Tibial artery (tissue), 4 donors: ENCODE measurements at places on chromosomes 6 and 20.

DNA sequence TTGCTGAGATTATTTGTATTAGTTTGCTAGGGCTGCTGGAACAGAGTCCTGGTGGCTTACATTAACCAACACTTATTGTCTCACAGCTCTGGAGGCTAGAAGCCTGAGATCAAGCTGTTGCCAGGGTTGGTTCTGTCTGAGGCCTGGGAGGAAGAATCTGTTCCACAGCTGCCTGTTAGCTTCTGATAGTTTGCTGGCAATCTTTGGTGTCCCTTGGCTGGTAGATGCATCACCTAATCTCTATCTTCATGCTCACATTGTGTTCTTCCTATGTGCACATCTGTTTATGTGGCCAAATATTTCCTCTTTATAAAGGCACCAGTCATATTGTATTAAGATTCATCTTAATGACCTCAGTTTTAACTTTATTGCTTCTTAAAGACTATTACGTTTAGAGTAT, 19.5 kb downstream of the SF3B5 start:
- no peak overlapping the region for H3K27ac ChIP-seq
- H3K4me1 ChIP-seq, result no peaks in the 10 kb centered on the region
- no peak overlapping the region for H3K4me3 ChIP-seq

GRCh38 chr20:8527998-8528723, 396.1 kb downstream of the PLCB1 start:
- H3K4me3 ChIP-seq, result no peak overlapping the region
- DNase-seq, result no peak
- H3K36me3 ChIP-seq, result no peaks in the 10 kb centered on the region

DNA sequence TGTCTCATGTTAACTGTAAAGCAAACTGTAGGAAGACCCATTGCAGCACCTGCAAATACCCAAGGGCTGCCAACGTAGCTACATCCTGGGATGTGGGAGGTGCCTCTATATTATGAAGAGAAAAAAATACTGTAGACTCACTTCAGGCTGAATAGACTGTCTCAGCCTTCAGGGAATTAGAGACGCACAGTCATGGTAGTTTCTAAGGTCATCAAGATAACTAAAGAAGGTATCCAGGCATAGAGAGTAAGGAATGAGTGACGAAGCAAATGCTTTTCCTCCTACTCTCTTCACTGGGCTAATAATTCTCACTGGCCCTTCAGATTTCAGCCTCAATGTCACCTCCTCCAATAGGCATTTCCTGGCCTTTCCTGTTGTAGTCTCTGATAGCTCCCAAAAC, 121.6 kb upstream of the ECI2 start:
- no peak overlapping the region for H3K4me3 ChIP-seq
- H3K27ac ChIP-seq, result no peak overlapping the region
- no peaks in the 10 kb centered on the region for H3K27me3 ChIP-seq
- DNase-seq, result no peak
- H3K4me1 ChIP-seq, result no peaks in the 10 kb centered on the region

DNA sequence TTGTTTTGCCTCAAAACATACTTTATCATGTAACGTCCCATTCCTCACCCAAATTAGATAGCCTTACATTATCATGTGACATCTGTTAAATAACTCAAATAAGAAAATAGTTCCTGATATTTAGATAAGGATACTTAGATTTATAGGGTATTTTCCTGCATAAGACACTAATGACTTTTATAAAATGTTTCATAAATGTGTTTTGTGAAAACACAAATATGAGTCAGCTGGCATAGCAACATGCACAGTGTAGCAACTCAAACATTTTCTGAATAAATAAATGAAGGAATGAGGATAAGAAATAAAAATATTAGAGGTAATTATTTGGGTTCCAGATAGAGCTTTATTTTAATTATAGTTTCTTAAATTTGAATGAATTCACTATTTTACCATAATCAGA, 460.4 kb upstream of the PLCB4 start:
- no peak for DNase-seq
- H3K4me1 ChIP-seq, result no peaks in the 10 kb centered on the region

- H3K27ac ChIP-seq, result no peak overlapping the region
- no peak for DNase-seq
- no peaks in the 10 kb centered on the region for H3K36me3 ChIP-seq
- no peaks in the 10 kb centered on the region for H3K27me3 ChIP-seq
- no peak overlapping the region for H3K4me3 ChIP-seq
Observed at GRCh38 chr6:140879946-140880345, 1252.8 kb upstream of the GJE1 start.

GRCh38 chr20:4951299-4951698, 50.0 kb downstream of the SLC23A2 start:
- H3K27ac ChIP-seq, result peak overlapping the region; percentile 64
- peaks cover 31% of the 10 kb centered on the region for H3K4me1 ChIP-seq
- no peaks in the 10 kb centered on the region for H3K36me3 ChIP-seq
- DNase-seq, result no peak
- H3K27me3 ChIP-seq, result no peaks in the 10 kb centered on the region
- H3K4me3 ChIP-seq, result no peak overlapping the region

GRCh38 chr6:147561726-147562125, 53.2 kb downstream of the SAMD5 start:
- no peak for DNase-seq
- H3K27me3 ChIP-seq, result no peaks in the 10 kb centered on the region
- H3K36me3 ChIP-seq, result no peaks in the 10 kb centered on the region
- H3K4me3 ChIP-seq, result no peak overlapping the region

GRCh38 chr6:26225848-26226578, 138.8 kb downstream of the HFE start:
- DNase-seq, result no peak
- H3K27me3 ChIP-seq, result peaks cover 3% of the 10 kb centered on the region
- H3K4me1 ChIP-seq, result peaks cover 4% of the 10 kb centered on the region
- no peak overlapping the region for H3K27ac ChIP-seq
- H3K36me3 ChIP-seq, result peaks cover 8% of the 10 kb centered on the region
- H3K4me3 ChIP-seq, result no peak overlapping the region

GRCh38 chr6:98973571-98973970, 25.8 kb upstream of the FBXL4 start:
- no peak overlapping the region for H3K27ac ChIP-seq
- no peaks in the 10 kb centered on the region for H3K36me3 ChIP-seq
- H3K27me3 ChIP-seq, result no peaks in the 10 kb centered on the region
- no peak for DNase-seq
- H3K4me3 ChIP-seq, result no peak overlapping the region

GRCh38 chr6:144895313-144896278, 610.5 kb downstream of the UTRN start:
- DNase-seq, result no peak
- no peak overlapping the region for H3K27ac ChIP-seq
- H3K36me3 ChIP-seq, result no peaks in the 10 kb centered on the region
- H3K4me3 ChIP-seq, result no peak overlapping the region
- H3K27me3 ChIP-seq, result no peaks in the 10 kb centered on the region

DNA sequence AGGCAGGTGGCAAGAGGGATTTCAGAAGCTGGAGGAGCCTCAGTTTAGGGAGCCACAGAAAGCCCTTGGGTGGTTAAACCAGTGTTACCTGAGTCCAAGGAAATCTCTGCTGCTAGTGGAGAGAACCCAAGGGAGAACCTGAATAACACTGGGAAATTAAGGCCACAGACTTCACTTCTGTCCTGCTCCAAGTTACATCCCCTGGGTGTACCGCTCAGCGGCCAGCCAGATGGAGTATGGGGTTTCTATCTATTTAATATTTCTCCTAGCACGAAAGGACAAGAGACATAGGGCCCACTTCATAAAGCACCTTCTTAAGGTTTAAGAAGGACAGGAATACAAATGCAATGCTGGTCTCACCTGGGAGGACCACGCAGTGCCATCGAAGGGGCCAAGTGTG, 5.8 kb upstream of the CNKSR3 start:
- H3K27me3 ChIP-seq, result no peaks in the 10 kb centered on the region
- H3K4me3 ChIP-seq, result peak overlapping the region; percentile 31
- H3K4me1 ChIP-seq, result peaks cover 2% of the 10 kb centered on the region
- peak overlapping the region; percentile 30 for H3K27ac ChIP-seq
- no peak for DNase-seq

GRCh38 chr6:113623129-113623528, 234.0 kb upstream of the MARCKS start:
- H3K4me3 ChIP-seq, result no peak overlapping the region
- H3K4me1 ChIP-seq, result no peaks in the 10 kb centered on the region
- no peak for DNase-seq
- H3K27me3 ChIP-seq, result no peaks in the 10 kb centered on the region
- no peak overlapping the region for H3K27ac ChIP-seq

- H3K36me3 ChIP-seq, result no peaks in the 10 kb centered on the region
- no peak overlapping the region for H3K27ac ChIP-seq
- no peaks in the 10 kb centered on the region for H3K27me3 ChIP-seq
- H3K4me1 ChIP-seq, result no peaks in the 10 kb centered on the region
Observed at GRCh38 chr6:120872262-120872578, 462.1 kb downstream of the TBC1D32 start.

DNA sequence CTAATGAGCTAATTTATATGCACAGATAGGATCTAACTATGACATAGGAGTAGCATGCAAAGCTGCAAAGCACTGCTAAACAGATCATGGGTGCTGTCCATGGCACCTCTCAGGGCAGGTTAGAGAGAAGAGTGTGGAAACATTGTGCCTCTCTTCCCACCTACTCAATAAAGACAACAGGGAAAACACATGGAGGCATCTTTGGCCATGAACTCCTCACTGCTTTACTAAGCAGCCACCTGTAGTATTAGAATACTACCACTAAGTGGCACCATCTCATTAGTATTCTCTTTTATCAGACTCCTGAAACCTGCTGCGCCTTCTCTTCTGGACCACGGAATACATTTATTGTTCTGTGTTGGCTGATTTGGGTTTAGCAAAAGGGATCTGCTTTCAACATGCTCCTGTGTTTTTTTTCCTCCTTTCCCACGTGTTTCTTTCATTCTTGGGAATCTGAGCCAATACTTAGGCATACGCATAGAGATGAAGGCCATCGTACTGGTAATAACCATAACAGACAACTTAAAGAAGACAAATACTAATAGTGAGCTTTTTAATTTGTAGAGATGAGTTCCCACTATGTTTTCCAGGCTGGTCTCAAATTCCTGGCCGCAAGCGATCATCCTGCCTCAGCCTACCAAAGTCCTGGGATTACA, 9.4 kb upstream of the HDDC2 start:
- peaks cover 5% of the 10 kb centered on the region for H3K4me1 ChIP-seq
- no peak for DNase-seq
- H3K27ac ChIP-seq, result peak overlapping the region; percentile 72
- H3K27me3 ChIP-seq, result no peaks in the 10 kb centered on the region
- no peak overlapping the region for H3K4me3 ChIP-seq

DNA sequence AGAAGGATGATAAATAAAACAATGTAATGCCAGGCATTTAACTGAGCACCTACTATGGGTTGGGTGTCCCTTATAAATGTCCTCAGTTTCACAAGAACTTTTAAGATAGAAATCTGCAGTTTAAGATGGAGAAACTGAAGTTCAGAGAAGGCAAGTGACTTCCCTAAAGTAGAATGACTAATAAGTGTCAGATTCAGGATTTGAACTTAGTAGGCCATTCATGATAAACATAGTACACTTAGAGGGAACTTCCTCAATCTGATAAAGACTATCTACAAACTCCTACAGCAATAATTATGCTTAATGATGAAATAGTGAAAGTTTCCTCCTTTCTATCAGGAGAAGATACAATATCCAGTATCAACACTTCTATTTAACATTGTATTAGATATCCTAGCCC, 43.9 kb downstream of the NCR2 start:
- H3K36me3 ChIP-seq, result no peaks in the 10 kb centered on the region
- H3K4me3 ChIP-seq, result no peak overlapping the region
- peaks cover 16% of the 10 kb centered on the region for H3K4me1 ChIP-seq
- DNase-seq, result no peak

DNA sequence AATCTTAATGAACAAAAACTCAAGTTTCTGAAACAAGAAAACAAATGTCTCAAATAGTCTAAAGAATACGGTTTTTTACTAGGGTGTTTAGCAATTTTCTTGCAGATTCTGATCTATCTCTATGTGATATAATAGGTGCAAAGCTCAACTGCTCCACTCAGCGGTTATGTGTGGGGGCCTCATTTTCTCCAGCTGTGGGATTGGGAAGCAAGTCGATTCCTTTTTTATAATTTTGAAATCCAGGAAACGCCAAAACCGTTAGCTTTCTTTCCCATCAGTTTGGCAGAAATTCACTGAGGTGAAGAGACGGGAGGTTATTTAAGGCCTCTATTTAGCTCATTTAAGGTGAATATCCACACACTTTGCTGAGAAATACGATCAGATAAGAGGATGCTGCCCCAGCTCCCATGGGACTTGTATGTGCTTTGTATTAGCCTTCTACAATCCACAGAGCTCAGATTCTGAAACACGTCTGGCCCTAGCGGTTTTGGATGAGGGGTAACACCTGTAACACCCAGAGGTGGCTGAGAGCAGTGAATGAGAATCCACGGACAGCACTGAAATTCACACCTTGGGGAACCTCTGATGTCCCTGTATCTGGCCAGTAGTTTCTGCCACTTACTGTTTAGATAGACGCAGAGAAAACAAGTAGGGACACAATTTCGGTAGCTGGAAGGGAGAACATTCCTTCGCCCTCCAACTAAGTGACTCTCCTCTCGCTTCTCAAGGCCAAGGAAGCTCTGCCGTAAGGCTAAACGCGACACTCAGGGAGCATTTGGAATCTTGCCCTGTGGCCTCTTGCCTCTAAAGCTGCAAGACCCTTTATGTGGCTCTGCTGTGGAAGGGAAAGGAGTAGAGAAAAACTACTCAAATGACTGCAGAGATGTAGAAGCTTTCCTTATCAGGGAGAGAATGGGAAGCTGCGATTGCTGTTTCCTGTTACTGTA, 6.5 kb upstream of the BCAS4 start:
- DNase-seq, result peak; percentile 40
- H3K27me3 ChIP-seq, result no peaks in the 10 kb centered on the region
- H3K36me3 ChIP-seq, result no peaks in the 10 kb centered on the region

- no peaks in the 10 kb centered on the region for H3K36me3 ChIP-seq
- H3K4me1 ChIP-seq, result no peaks in the 10 kb centered on the region
- peaks cover 68% of the 10 kb centered on the region for H3K27me3 ChIP-seq
- H3K4me3 ChIP-seq, result no peak overlapping the region
Observed at GRCh38 chr20:62734326-62734725, 25.7 kb downstream of the NTSR1 start.

- H3K27ac ChIP-seq, result no peak overlapping the region
- H3K27me3 ChIP-seq, result no peaks in the 10 kb centered on the region
- no peak for DNase-seq
- H3K4me3 ChIP-seq, result no peak overlapping the region
- H3K4me1 ChIP-seq, result no peaks in the 10 kb centered on the region
- no peaks in the 10 kb centered on the region for H3K36me3 ChIP-seq
Observed at GRCh38 chr6:6993503-6994237, 114.1 kb upstream of the RREB1 start.

GRCh38 chr6:53603386-53604116, 58.6 kb upstream of the GCLC start:
- no peaks in the 10 kb centered on the region for H3K27me3 ChIP-seq
- H3K4me3 ChIP-seq, result no peak overlapping the region
- H3K4me1 ChIP-seq, result peaks cover 3% of the 10 kb centered on the region
- H3K36me3 ChIP-seq, result no peaks in the 10 kb centered on the region

DNA sequence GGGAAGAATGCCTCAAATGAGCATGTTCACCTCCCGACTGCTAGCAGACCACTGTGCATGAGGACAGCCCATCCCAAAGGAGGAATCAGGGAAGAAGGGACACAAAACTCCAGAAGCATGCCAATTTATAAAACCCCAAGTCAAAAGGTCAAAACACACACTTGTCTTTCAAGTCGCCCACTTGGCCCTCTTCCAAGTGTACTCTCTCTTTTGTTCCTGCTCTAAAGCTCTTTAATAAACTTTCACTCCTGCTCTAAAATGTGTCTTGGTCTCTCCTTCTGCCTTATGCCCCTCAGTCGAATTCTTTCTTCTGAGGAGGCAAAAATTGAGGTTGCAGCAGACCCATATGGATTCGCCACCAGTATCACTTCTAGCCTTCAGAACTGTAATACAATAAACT, 33.9 kb upstream of the TPBG start:
- H3K4me1 ChIP-seq, result no peaks in the 10 kb centered on the region
- H3K27ac ChIP-seq, result no peak overlapping the region
- H3K36me3 ChIP-seq, result no peaks in the 10 kb centered on the region
- H3K27me3 ChIP-seq, result no peaks in the 10 kb centered on the region
- no peak for DNase-seq
